ENCODE measurements at places on chromosomes 1 and 21.

DNA sequence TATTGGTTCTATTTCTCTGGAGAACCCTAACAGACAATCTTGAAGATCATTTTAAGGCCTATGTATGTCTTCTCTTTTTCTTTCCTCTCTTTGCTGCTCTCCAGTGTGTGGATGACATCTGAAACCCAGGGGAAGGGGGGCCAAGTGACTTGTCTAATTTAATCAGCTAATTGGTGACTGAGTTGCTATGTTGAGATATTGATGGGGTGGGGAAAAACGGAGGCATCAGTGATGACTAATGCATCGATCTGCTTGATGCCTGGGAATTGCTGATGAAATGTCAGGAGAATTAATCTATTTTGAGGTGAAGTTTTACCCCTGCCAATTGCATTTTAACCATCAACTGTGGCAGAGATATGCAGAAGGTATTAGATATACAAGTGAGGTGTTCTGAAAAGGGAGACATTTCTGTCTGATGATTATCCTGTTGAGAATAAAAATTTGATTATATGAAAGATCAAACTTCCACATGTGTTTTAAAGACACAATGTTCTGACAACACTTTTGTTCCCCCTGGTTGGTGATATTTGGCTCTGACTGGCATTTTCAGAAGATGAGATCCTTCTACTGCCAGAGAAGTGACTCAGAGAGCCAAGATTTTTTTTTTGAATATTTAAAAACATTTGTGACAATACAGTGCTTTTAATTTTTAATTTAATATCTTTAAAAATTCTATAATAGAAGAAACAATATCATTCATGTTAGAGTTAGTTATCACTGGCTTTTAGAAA is 18.7 kb upstream of the PTGFR start:
- DNase-seq = no peak

DNA sequence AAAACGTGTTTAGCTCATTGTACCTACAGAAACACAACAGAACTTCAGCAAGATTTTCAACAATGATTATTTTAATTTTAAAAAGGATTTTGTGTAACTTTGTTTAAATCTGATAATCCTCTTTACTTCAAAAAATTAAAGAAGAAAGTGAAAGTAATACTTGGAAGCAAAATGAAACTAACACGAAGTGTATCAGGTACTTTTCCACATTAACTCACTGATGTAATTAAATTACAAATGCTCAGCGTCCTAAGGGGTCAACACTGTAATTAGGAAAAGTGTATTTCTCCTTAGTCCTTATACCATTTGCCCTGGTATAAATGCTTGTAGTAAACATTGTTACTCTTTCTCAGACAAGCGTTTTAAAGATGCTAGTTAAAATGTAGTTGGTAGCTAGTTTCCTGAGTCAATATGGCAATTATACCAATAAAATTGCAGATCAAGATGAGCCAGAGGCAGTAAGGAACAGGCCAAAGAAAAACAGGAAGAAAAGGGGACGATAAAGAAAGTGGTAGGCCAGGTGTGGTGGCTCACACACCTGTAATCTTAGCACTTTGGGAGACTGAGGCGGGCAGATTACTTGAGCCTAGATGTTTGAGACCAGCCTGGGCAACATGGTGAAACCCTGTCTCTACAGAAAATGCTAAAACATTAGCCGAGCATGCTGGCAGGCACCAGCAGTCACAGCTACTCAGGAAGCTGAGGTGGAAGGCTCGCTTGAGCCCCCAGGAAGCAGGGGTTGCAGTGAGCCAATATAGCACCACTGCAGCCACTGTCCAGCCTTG is 553.0 kb downstream of the SMYD3 start:
- DNase-seq = no peak

- DNase-seq = no peak
Measured at GRCh38 chr1:209749670-209750323, 6.1 kb upstream of the TRAF3IP3 start.

GRCh38 chr1:62384276-62385005 is 52.4 kb upstream of the USP1 start:
- DNase-seq = no peak

DNA sequence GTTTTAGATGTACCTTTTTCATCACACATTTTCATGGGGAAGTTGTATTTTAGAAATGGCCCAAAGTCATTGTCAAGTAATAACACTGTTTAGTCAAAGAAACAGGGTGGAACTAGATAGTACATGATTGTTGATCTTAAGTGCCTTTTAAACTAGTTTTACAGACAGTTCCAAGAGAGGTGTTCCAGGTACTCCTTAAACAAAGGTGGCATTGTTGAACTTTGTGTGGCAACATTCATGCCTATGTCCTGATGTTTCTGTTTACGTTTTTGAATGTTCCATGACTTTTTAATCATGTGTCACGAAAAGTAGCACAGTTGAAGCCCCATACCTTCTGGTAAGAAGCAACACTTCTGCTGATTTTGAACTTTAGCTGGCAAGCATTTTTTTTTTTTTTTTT is 9.1 kb upstream of the SH3D21 start:
- DNase-seq = no peak

DNA sequence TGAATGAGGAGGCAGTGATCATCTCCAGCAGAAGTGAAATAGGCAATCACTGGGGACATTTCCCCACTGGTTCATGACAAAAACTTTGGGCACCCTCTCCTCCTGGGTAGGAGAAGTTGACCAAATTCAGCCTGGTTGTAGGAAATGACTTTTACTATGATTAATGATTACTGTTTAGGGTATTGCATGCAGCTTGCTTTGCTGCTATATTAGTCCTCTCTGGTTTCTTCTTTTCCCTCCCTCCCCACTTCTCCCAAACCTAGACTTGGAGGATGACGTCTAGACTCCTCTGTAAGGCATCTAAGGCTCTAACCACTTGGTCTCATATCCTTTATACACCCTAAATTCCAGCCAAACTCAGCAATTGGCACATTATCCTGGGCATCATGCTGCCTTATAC is 3.4 kb upstream of the RGS16 start:
- DNase-seq = no peak

GRCh38 chr1:233357595-233358397 is 30.3 kb downstream of the MAP3K21 start:
- no peak for DNase-seq

GRCh38 chr1:98104289-98104688 is 183.5 kb upstream of the DPYD start:
- DNase-seq = no peak

DNA sequence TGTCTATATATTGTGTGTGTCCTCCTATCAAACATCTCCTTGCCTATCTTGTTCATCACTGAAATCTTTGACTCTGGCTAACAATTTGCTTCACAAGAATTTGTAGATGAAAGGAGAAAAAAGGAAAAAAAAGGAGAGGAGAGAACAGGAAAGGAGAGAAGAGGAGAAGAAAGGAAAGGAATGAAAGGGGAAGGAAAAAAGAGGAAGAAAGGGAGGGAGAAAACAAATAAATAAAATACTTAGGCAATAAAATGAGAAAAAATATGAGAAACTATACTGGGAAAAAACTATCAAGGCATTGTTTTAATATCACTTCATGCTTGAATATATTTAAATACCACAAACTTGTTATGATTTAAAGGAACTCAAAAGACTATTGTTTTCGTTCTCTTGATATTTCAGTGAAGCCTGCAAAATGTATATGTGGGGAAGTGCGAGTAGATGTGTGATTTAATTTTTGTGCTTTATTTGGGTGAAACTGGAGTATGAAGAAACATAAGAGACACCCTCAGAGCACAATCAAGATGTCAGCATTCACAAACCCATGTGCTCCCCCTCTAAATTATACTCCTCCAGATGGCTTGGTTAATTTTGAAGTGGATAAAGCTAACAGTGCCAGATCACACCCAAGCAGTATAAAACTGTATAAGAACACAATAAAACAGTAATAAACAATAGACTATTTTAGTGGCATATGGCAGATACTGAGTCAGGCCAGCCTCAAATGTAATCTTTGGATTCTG is 205.7 kb upstream of the SAMSN1 start:
- DNase-seq = no peak

GRCh38 chr1:179295164-179295755 is 1.7 kb downstream of the SOAT1 start:
- no peak for DNase-seq

DNA sequence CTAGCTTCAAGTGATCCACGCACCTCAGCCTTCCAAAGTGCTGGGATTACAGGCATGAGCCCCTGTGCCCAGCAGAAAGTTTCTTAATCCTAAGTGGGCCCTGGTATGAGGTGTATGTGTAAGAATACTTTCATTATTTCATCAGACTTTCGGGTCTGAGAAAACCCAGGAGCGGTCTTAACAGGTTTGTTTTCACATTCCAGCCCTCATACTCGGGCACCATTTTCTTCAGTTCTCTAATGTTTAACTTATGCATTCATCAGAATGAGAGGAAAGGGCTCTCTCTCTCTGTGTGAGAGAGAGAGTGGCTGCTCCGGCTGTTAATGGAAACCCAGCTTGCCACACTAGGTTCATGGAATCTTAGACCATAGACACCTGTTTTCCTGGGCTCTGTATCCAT is 4.2 kb upstream of the PADI1 start:
- no peak for DNase-seq

DNA sequence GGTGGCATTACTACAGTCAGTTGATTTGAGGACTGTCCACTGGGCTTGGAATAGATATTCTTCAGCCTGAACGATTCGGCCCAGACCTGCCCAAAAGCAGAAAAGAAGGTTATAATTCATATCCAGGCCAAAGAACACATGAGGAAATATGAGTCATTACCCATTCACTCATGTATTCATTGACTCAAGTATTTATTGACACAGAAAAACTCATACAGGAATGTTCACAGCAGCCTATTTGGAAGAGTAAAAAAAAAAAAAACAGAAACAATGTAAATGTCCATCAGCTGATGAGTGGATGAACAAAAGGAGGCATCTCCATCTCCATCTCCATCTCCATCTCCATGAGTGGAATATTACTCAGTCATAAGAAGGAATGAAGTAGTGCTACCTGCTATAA is 15.9 kb downstream of the ZMYND12 start:
- no peak for DNase-seq

DNA sequence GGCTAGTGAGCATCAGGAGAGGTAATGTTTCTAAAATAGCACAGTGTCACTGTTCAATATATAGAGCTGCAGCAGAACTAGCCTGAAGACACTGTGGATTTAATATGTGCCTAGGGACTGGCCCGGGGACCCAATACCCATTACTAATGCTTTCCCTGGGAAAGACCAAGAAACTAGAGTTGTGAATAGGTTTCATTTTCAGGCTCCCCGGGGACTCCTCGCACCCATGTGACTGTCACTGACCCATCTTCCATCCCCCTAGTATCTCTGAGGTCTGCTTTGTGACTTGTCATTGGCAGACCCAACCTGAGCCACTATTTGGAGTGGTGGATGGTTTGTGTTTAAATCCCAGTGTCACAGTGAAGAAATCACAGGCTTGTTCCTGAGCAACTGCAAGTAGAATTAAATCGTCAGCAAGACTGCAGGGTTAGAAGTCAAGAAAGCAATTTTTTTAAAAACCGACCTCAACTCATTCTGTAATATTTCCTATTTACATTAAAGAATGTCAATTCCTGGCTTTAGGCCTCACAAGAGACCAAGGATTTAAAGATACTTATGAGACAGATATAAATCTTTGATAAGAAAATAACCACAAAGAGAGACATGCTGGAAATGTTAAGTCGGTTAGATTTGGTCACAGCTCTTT is 130.0 kb upstream of the TNR start:
- DNase-seq = no peak

- DNase-seq = no peak
Measured at GRCh38 chr1:228037401-228038386, 30.9 kb downstream of the WNT3A start.

- DNase-seq = no peak
Measured at GRCh38 chr1:41664861-41665640, 180.6 kb upstream of the EDN2 start.

GRCh38 chr1:245409341-245410195 is 254.8 kb downstream of the KIF26B start:
- no peak for DNase-seq
